ENCODE measurements at places on chromosomes 12 and 14.

DNA sequence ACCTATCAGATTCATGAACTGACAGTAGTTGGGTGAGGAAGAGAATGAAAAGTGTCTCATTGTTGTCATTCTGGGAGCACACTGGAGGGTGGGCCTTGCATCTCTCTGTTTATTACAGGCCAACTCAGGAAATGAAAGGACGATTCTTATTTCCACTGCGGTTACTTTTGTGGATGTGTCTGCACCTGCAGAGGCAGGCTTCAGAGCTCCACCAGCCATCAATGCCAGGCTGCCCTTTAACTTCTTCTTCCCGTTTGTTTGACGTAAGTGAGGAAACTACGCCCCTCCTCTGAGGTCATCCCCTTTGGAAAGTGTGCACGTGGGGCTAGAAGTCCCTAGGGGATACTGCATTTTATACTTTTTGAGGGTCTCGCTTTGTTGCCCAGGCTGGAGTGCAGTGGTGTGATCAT, 33.7 kb downstream of the TCTN1 start:
- peak; percentile 15 for DNase-seq

- DNase-seq, result no peak
Measured at GRCh38 chr12:112216223-112216622, 90.9 kb downstream of the TRAFD1 start.

- DNase-seq, result no peak
Measured at GRCh38 chr12:116314477-116314876, 37.0 kb upstream of the MED13L start.

DNA sequence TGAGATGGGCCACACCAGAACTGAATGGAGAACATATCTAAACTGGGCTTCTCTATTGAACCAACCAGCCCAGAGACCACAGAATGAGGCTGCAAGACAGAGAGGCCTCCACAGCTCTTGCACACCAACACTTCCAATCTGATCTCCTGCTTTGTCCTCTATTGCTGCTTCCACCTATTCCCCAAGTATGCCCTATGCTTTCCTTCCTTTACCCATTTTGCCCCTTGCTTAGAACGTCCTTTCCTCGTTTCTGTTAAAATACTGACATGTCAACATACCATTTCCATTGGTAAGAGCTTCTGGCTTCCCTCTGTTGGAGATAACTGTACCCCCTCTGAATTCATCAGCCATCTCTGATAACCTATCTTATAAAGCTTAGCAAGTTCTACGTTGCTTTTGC, 2.8 kb downstream of the SLC2A13 start:
- no peak for DNase-seq

GRCh38 chr12:132423251-132423819, 66.6 kb upstream of the FBRSL1 start:
- DNase-seq, result no peak

DNA sequence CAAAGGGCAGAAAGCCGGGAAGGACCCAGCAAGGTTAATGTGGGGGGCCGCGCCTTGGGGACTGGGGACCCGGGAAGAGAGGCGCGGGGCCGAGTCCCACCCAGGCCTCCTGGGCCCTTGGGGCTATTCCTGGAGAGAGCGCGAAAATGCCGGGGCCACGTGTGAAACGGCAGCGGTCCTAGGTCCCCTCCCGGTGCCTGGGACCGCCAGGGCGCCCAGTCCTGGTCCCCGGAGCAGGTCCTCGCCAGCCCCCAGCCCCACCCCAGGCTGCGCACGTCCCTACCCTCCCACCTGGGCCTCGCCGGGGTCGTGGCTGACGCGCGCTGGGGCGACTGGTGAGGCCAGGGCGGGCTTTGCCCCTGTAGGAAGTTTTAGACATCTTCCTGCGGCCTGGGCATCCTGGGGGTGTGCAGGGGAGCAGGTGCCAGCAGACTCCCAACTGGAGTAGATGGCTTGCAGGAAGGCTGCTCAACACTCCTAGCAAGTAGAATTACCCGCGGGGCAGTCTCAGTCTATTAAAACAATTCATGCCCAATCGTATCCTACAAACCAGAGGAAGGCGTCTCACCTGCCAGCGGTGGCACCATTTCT, 708 bp downstream of the FAR2 start:
- no peak for DNase-seq
